ENCODE measurements at places on chromosomes 2 and 18. TPM values are rescaled to one million over a fixed set of nuclear protein-coding genes. Genes with fewer than 3 reads are reported as not detected.

DNA sequence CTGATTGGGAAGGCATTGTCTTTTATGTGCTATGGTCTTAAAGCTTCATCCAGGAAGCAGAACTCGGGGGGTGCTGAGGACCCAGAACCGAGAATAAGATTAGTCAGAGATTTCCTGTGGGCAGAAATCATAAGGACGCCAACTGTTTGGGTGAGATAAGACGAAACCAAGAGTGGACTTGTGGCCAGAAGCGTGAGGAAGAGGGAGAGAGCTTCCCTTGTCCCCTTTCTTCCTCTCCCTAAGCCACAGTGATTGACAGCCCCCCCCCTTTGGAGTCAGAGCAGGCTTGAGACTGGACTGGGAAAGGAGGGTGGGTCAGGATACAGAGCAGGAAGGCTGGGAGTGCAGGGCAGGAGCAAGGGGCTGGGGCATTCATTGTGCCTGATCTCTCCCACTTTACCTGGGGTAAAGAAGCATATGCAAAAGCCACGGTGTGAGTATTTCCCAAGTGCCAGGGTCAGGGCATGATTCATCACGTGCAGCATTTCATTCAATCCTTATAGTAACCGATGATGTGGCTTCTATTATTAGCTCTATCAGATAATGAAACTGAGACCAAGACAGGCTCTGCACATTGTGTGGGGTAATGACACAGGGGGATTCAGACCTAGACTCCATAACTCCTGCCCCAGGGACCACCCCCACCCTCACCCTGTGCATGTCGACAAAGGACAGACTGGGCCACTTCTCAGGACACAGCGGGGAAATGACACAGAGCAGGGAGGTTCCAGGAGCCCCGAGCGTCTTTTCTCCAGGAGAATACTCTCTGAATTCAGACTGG lies 3.0 kb upstream of the IL1RN start:
- H3K27me3 ChIP-seq: no peaks in the 10 kb centered on the region
- no peaks in the 10 kb centered on the region for H3K36me3 ChIP-seq
- H3K4me3 ChIP-seq: no peak overlapping the region

DNA sequence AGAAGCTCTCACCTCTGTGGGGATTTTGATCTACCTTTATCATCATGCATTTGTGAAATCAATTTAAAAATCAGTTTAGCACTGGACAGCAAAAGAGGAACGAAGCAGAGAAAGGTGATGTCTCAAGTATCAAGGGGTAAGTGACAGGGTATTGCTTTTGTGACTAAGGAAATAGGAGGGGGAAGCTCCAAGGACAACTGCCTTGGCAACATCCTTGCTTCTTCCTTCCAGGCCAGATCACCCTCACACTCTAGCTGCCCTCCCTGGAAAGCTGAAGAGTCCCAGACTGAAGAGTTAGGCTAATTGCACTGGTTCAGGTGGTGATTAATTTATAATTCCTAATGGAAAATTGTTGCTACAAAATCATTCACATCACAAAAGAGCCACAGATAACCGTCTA lies 859.1 kb upstream of the ACVR2A start:
- DNase-seq: no peak
- H3K27me3 ChIP-seq: no peaks in the 10 kb centered on the region
- H3K4me3 ChIP-seq: no peak overlapping the region
- H3K27ac ChIP-seq: no peak overlapping the region
- no peaks in the 10 kb centered on the region for H3K36me3 ChIP-seq
- H3K4me1 ChIP-seq: no peaks in the 10 kb centered on the region

GRCh38 chr2:215609089-215610032 lies 173.5 kb upstream of the FN1 start:
- no peaks in the 10 kb centered on the region for H3K36me3 ChIP-seq
- H3K4me1 ChIP-seq: no peaks in the 10 kb centered on the region
- no peaks in the 10 kb centered on the region for H3K27me3 ChIP-seq
- H3K4me3 ChIP-seq: no peak overlapping the region
- DNase-seq: no peak

GRCh38 chr2:224932522-224932921 lies 109.7 kb downstream of the DOCK10 start:
- H3K27ac ChIP-seq: no peak overlapping the region
- DNase-seq: no peak
- H3K4me3 ChIP-seq: no peak overlapping the region
- no peaks in the 10 kb centered on the region for H3K27me3 ChIP-seq

DNA sequence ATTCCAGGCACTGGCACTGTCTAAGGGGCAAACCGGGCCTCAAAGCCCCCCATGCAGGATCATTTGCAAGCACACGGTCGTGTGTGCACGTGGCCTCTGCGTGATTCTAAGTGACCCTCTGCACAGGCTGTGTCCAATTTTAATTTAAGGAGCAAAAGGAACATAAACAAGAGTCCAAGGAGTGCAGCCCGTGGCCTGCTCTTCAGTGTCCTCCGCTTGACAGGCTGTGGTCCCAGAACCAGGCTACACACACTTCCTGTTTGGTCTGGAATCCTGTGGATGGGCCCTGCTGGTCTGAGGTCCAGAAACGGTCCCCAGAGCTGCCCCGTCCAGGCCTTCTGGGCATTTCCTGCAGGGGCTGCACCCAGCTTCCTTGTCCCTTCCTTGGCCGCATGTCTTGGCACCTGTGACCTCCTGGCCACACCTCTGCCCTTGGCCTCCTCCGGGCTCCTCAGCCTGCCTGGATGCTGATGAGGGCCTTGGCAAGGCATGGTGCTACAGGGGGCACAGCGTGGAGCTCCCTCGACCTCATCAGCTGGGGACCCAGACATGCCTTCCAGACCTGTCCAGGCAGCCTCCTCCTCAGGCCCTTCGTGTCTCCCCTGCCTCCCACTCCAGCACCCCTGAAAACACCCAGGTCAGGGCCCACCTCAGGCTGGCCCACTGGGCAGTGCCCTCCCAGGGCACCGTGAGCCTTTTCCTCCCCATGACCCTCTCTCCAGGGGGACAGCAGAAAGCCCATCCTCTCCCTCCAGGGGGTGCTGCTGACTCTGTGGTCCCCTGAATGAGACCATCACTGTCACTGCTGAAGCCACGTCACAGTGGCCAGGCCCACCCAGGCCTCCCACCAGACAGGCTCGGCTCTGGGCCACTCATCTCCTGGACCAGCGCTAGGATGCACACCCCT lies 136.4 kb upstream of the GPC1 start:
- H3K4me3 ChIP-seq: no peak overlapping the region
- no peaks in the 10 kb centered on the region for H3K27me3 ChIP-seq
- peaks cover 9% of the 10 kb centered on the region for H3K4me1 ChIP-seq

Gene HNRNPLL
- 17.8 TPM for total RNA-seq

Gene CCNYL1
- 7.6 TPM for total RNA-seq

Gene DDX18
- total RNA-seq: 33.4 TPM

Gene THSD7B
- 0.28 TPM for total RNA-seq

Gene HS1BP3
- total RNA-seq: 11.8 TPM

Gene SLC5A7
- not detected for total RNA-seq

All from psoas muscle (tissue), 8 donors.